Activated T-helper 1 cell treated with anti-CD3 and anti-CD28 coated beads, Interleukin-12 subunit alpha, Interleukin-12 subunit beta, Interleukin-2, Interleukin-4 antibody, amounts not matched to agents 30 ng/mL and 10 ng/mL and 1 ng/mL, durations not matched to agents 14 hours and 24 hours and 36 hours (primary cell): ENCODE measurements at places on chromosomes 6 and 20. TPM values are rescaled to one million over a fixed set of nuclear protein-coding genes. Genes with fewer than 3 reads are reported as not detected.

ALDH5A1 gene
- total RNA-seq = 11.3 and 11.9 TPM in 2 replicates

WFDC5 gene
- total RNA-seq = 0.27 TPM in 1 of 2 replicates, not detected in the other

IL17F gene
- 0.27 TPM in 1 of 2 replicates, not detected in the other for total RNA-seq

CALHM5 gene
- total RNA-seq = not detected in 2 replicates

OPRM1 gene
- total RNA-seq = not detected in 2 replicates

DNA sequence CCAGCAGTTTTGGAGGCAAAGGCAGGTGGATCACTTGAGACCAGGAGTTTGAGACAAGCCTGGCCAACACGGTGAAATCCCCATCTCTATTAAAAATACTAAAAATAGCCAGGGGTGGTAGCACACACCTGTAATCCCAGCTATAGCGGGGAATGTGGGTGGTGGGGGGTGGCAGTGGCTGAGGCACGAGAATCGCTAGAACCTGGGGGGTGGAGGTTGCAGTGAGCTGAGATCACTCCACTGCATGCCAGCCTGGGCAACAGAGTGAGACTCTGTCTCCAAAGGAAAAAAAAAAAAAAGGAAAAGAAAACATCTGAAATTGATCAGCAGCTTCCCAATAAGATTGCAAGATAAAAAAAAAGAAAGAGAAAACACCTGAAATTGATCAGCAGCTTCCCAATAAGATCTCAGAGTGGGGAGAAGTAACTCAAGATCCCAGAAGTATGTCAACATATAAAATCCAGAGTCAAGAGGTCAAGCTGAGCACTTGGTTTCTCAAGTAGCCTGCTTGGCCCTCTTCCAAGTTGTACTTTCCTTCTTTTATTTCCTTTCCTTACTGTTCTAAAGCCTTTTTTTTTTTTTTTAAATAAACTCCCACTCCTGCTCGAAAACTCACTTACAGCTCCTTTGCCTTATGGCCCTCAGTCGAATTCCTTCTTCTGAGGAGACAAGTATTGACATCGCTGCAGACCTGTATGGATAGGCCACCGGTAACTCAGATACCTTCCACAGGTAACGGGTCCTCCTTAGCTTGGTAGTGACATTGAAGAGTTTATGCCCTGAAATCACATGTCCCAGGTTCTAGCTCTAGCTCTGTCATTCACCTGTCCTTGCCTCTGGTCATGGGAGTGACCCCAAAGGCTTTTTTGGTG lies 368.5 kb upstream of the SYNCRIP start:
- DNase-seq = no peak

- no peak for DNase-seq
Measured at GRCh38 chr20:14950633-14951032, 613.2 kb upstream of the FLRT3 start.

DNA sequence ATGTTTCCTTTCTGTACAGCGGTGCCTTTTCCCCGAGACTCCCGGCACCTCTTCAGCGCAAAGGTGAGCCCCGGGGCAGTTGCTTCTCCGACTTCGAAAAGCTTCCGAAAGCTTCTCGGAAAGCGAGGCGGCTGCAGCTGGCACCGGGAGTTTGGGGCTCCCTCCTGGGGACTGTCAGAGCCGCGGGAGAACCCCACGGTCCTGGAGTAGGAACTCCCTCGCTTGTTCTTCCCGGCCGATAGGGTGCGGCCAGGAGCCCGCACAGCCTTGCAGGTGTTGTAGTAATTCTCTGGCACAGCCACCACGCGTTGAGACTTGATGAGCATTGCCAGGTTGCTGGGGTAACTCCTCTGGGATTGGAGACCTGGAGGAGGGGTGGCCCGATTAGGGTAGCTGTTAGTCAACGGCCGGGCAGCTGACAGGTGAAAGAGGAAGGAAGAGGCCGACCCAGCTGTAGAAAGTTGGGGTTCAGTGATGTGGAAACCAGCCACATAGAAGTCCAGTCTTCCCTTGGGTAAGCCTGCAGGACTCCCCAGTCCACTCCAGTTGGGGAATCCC lies 721 bp downstream of the KDM1B start:
- peak; percentile 30 for DNase-seq

DNA sequence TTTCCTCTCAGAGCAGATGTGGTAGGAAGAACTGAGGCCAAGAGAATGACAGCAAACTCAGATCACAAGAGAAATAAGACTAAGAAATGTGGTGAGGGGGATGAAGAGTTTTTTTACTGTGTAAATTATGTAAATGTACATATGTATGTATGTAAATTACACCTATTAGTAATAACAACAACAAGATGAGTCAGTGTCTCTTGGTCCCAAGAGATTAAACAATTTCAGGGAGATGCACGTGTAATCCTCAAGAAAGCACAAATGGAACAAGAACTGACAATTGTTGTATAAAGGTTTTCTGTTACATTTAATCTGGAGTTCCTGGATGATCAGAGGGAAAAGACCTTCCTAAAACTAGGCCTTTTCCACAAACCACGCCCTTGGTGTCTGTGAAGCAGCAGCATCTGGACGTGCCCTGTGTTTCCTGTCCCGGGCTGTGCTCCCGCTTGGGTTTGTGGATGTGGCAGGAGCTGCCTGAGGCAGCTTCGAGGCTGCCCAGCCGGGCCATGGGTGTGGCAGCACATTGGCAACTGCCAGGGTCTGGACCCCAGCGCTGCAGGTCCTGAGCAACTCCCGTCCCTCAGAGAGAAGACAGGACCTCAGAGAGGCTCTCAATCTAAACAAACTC lies 994 bp downstream of the CLDN20 start:
- no peak for DNase-seq

DNA sequence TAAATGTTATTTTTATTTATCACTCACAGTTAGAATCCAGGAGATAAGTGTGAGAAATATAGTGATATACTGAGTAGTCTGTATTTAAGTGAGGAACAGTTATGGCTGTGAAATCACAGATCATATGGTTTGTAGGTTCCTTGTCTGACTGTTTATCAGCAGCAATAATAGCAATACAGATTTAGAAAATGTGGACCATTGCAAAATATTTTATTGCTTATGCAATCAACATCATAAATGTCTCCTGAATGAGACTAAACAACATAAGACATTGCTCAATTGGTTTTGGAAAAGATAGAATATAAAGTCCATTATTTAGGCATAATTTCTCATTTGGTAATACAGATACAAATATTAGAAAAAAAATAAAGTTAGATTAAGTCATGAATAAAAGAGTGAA lies 43.7 kb downstream of the CCDC170 start:
- no peak for DNase-seq

- no peak for DNase-seq
Measured at GRCh38 chr6:16432075-16433032, 194.0 kb downstream of the GMPR start.

GRCh38 chr6:150749091-150749670 lies 116.3 kb upstream of the MTHFD1L start:
- no peak for DNase-seq
